Panc1 (cell line): ENCODE measurements at places on chromosomes 5 and 9.

DNA sequence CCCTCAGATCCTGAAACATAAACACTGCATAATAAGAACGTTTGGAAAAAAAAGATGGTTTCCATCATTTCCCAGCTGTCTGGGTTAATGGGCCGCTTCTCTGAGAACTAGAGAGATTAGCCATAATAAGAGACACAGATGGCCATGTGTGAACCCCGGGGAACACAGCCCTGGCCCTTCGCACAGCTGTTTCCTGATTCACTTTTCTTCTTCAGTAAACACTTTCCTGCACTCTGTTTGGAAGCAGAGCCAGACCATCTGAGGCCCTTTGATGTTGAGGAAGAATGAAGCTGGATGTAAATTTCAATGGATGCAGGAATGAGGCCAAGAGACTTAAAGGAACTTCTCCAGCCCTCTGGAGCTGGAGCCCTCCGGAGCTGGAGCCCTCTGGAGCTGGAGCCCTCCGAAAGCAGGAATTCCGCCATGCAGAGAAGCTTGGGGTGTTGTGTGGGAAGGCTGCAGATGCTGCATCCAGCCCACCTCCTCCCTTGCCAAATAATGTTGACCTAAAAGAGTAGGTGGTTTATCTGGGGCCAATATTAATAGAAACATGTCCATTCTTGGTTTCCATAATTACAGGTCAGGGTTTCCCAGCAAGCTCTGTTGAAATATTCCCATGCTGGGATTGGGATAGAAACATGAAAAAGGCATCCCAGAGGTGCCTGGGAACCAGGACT lies 218.9 kb downstream of the NXNL2 start:
- DNase-seq: no peak

- DNase-seq: no peak
These were observed 116.9 kb upstream of the S1PR3 start for GRCh38 chr9:88874391-88874790.

DNA sequence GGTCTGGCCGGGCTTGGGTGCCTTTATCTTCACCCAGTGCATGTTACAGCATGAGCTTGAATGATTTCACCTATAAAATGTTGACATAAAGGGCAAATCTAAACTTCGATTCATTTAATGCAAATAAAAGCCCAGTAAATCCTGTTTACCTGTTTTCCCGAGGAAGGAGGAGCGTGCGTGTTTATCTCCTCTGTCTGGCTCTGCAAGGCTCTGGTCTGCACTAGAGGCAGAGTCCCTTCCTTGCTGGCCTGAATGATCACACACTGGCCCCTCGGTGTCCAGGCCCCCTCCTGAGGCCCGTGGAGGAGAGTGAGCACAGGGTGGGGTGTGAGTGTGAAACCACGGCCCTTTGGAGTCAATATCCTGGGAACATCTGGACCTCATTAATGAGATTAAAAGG lies 125.1 kb upstream of the LHFPL2 start:
- no peak for DNase-seq

- DNase-seq: no peak
These were observed 28.0 kb downstream of the FBXW5 start for GRCh38 chr9:136916330-136917184.

DNA sequence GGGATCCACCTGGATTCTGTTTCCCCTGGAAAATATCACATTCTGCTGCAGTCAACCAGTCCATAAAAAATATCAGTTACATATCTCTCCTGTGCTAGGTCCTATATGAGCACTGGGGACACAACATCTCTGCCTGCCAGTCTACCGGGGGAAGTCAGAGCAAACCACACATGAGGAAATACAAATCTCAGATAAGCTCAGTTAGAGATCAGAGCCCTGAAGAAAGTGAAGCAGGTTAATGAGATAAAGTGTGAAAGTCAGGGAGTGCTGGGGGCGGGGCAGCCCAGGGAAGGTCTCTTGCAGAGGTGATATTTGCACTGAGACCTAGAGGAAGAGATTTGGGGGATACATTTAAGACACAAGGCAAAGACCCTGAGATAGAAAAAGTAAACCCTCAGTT lies 67.8 kb upstream of the SLC1A1 start:
- no peak for DNase-seq

DNA sequence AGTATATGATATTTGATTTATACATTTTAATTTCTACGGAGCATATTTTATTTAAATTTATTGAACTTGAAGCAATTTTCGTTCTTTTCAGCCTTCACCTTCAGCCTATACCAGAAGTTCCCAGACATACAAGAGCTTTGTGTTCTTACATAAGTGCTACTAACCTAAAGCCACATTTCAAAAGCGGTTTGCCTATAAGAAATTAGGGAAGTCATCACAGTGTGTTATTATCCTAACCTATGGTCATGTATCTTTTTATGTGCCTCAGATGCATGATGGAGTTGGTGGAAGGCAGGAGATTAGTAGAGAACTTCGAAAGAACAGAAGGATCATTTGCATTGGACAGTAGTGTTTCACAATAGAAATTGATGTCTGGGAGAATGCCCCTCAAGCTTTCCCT lies 3.1 kb downstream of the KIF2A start:
- DNase-seq: no peak
